ENCODE measurements at places on chromosomes 6 and 20.

GRCh38 chr6:44808148-44808547, 420.6 kb downstream of the CDC5L start:
- DNase-seq = no peak

DNA sequence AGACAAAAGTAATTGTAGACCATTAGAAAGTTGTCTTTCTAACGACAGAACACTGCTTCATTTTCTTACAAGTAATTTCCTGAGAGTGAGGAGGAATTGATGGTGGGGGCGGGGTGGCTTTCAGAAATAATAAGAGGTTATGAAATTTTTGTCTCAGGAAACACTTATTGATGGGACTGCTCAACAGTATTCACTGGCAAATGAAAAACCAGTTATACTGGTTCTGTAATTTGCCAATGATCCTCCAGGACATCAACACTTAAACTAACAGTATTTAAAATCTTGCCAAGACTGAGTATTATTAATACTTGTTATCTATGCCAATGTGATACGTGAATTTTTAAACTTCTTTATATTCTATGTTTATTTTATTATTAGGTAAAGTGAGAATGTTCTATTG, 41.8 kb upstream of the FUT9 start:
- DNase-seq = no peak

DNA sequence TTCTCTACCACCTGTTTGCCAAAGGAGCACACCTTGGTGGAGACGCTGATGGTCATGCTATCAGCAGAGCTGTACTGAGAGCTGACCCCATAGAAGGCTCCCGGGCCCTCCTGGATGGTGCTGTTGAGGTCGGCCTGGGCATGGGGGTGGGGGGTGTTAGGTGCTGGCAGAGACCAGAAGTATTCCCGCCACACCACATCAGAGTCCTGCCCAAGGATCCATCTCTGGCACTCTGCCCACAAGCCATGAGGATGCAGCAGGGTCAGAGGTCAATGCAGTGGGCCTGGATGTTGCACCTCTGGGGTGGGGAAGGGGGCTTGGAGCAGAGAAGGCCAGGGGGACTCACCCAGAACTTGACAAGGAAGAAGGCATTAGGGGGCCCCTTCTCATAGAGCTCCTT, 7.4 kb downstream of the RPL10A start:
- no peak for DNase-seq

DNA sequence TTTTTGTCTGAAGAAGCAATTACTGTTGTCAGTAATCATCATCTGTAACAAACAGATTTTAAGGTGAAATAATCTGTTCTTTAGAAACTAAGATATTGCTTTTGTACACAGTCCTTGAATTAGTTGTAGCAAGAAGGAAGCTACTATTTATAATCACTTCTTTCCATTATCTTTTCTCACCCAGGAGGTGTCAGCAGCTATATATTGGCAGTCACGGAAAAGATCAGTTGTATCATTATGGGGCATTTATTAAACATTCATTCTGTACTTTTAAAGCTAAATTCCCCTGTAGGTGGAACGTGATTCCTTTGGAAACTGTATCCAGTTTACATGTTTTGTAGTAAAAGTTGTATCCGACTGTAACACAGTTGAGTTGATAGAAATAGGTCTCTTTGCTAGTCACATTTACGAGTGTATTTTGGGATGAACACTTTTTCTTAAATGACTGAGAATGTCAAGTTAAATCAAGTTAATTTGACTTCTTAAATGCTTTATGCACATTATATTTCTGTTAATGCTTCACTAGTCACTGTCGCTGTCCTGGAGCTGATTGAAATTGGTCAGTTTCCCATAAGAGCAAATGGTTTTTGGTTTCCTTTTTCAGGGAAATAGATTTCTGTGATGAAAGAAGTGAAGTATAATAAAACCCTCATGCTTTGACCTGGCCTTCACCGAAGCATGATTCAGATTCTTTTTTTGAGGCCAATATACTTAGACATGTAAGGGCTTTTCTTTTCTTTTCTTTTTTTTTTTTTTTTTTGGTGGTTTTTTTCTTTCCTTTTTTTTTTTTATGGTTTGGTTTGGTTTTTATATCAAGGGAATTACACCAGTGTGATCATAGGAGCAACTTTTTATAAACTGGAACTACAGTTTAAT, 5.1 kb downstream of the QKI start:
- DNase-seq = no peak

DNA sequence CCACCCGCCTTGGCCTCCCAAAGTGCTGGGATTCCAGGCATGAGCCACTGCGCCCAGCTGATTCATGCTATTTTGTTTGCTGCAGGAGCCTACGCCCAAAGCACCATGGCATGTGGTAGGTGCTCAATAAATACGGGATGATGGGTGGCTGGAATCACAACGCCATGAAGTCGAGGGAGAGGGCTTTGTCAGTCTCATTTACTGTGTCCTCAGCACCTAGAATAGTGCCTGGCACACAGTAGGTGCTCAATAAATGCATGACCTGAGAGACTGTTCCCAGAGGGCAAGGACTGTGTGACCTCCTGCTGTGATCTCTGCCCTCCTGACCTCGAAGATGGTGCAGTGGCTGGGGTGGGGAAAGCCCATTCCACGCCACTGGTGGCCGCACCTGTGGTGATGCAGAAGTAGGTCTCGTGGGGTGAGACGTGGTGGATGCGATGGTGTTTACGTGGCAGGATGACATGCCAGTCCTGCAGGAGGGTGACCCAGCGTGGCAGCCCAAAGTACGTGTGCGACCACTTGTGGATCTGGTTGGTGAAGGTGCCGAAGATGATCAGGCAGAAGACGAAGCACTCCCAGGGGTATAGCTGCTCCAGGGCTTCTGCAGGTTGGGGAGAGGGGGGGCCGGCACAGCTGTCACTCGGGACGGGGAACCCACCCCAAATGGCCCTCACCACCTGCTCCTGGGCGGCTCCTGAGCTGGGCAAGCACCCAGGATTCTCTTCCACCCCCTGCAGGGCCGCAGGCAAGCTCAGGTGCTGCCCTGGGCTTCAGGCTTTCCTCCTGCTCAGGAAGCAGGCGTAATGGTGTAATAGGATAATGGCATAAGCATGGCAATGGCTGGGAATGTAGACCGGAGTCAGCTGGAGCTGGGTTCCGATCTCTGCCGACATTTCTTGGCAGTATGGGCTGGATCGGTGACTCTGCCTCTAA, 14.9 kb upstream of the UBE2V1 start:
- DNase-seq = no peak

GRCh38 chr20:38715646-38716045, 8.6 kb upstream of the SLC32A1 start:
- DNase-seq = no peak

DNA sequence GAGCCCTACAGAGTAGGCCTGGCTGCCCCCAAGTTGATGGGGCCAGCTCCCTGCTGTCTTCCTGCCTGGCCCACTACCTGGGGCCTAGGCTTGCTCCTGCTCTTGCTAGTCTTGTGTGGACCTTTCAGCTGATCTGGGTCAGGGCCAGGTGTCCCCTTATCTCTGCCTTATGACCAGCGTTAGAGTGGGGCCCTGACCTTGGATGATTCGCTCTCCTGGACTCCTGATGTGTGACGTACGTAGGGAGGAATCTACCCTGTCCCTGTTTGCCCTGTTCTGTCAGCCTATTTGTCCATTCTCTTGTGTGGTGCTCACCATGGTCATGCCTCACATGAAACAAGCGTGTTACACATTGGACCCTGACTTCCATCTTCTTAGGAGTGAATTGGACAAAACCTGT, 571.8 kb downstream of the QKI start:
- no peak for DNase-seq

- no peak for DNase-seq
These were observed 47.2 kb downstream of the TOX2 start for GRCh38 chr20:43961541-43962471.

DNA sequence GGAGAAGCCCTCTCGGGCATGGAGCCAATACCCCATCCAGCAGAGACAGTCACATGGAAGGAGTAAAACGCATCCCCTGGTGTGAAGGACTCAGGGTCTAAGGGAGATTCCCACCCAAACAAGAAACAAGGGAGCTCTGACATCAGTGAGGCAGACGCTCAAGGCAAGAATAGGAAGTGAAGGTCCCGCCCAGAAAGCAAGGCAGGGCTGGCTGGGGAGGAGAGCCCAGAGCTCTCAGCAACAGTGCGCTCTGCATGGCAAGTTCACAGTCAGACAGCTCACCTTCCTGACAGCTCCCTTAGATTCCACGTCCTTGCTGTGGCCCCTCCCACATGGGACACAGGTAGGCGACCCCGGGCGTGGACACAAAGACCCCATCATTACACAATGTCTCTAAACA, 85.6 kb downstream of the TTLL2 start:
- DNase-seq = no peak

DNA sequence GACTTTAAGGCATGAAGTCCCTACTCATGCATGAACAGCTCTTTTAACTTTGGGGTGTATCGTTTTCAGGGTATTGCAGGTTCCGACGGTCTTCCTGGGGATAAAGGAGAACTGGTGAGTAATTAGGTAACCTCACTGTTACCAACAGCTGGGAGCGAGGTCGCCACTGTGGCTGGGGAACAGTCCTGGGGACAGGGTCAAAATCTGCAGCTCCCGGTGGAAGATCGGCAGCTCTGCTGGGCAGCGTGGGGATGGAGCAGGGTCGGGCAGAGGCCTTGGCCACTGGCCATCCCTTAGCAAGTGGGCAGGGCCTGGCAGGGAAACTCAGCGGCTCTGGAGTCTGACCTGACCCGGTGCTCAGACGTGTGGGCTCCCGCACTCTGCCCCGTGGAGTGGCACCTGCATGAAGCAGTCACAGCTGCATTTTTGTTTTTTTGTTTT, 16.1 kb downstream of the COL9A3 start:
- no peak for DNase-seq

DNA sequence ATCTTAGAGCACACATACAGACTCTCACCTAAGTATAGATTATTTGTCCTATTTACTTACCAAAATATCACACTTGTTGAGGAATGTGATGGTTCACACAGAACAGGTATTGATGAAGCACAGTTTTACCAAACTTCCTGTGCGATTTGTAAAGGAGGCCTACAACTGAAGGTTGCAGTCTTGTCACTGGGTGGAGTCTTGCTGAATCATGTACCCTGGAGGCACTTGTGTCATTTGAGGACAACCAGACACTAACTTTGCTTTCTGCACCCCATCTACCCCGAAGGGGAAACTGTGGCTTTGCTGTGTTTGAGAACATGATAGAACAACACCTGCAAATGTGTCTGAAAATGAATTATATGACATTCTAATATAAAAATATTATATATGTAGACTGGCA, 32.4 kb upstream of the HINT3 start:
- no peak for DNase-seq

DNA sequence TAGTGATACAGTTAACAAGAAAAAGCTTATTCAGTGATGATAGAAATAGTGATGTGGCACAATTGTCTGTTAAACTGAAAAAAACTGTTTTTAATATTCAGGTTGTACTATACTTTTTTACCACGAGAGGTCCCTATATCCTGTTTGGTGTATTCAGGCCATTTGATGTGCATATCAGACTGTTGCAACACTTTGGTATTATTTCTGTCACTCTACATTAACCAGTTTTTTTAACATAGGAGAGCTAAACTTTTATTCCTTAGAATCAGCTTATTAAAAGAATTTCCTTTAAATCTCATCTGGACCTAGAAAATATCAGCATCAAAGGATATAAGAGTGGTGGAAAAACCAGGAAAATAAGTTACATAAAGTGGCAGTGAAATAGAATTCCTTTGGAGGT, 36.8 kb downstream of the TSPYL4 start:
- peak; percentile 35 for DNase-seq

- no peak for DNase-seq
These were observed 652.1 kb upstream of the SLC35B3 start for GRCh38 chr6:9087470-9087869.

DNA sequence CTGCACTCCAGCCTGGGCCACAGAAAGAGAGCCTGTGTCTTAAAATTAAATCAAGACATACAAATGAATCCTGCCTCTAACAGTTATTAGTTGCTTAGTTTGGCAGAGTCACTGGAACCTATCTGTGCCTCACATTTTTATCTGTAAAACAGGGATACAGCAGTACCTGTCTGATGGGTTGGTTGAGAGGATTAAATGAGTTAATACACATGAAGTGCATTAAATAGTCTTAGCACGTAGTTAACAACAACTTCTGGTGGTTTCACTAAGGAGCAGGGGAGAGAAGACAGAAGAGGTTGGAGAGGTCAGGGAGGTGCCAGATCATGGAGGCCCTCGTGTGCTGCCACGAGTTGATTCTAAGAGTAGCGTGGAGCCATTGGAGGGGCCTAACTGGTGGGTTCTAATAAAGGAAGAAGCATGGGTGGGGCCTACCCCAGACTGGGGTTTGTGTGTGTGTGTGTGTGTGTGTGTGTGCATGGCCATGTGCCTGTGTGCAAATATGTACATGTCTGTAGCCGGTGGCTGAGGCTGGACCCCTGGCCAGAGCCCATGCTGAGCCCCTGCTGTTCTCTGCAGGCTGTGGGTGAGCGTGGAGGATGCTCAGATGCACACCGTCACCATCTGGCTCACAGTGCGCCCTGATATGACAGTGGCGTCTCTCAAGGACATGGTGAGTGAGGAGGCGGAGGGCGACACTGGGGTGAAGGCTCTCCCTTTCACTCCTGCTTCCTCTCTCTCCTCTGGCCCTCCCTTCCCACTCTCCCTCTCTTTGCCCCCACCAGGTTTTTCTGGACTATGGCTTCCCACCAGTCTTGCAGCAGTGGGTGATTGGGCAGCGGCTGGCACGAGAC, 9.1 kb downstream of the RBCK1 start:
- no peak for DNase-seq

DNA sequence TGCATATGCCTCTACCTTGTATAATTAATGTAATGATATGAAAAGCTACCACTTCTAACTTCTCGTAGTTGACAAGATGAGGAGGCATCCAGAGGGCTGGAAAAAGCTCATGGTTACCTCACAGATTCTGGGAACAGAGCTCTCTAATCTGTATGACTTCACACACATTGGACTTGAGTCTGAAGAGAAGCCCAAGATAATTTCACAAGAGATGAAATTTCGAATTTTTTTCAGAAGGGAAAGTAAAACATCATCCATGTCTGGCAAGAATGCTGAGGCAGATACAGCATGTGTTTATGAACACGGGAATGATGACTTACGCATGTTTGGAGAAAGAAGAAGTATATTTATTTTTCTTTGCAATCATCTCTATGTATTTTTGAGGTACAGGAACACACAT, 141.8 kb upstream of the TENT5A start:
- DNase-seq = no peak

GRCh38 chr6:155115893-155116570, 120.9 kb downstream of the TIAM2 start:
- no peak for DNase-seq

- DNase-seq = peak; percentile 5
These were observed 466.9 kb upstream of the NRSN1 start for GRCh38 chr6:23659125-23659524.

GRCh38 chr6:29737707-29738630, 14.7 kb downstream of the HLA-F start:
- DNase-seq = no peak

- DNase-seq = no peak
These were observed 55.7 kb upstream of the PREP start for GRCh38 chr6:105458551-105458950.

GRCh38 chr6:5962794-5963193, 43.9 kb downstream of the NRN1 start:
- no peak for DNase-seq

DNA sequence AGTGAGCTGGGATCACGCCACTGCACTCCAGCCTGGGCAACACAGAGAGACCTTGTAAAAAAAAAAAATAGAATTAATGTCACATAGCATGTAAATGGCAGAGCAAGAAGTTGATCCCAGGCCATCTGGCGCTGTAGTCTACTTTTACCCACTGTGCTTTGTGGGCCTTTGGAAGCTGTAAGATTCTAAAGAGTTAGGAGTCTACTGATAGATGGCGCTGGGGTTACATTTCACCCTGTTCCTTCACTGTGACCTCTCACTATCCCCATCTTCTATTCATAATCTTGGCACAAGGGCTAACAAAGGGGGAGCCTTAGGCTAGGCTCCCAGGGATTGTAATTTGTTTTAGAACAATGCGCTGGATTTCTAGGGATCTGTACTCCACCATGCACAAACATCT, 24.4 kb downstream of the SIRPD start:
- DNase-seq = no peak

All from NCI-H774 (cell line).